ENCODE measurements at places on chromosomes 3 and 15.

DNA sequence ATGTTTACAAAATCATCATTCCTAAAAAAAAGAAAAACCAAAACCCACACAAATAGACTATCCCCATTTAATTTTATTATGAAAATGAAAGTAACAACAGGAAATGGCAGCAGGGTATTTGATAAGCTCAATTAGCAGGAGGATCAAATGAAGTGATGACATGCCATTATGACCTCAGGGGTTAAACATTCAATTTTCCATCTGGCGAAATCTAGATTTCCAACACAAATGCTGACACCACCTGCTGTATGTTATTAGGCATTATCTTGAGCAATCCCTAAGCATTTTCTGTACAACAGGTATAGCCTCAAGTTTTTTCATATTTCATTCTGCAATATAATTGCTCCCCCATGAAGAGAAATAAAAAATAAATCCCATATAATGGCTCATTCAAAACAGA is 57.1 kb downstream of the SHQ1 start:
- no peak for DNase-seq

DNA sequence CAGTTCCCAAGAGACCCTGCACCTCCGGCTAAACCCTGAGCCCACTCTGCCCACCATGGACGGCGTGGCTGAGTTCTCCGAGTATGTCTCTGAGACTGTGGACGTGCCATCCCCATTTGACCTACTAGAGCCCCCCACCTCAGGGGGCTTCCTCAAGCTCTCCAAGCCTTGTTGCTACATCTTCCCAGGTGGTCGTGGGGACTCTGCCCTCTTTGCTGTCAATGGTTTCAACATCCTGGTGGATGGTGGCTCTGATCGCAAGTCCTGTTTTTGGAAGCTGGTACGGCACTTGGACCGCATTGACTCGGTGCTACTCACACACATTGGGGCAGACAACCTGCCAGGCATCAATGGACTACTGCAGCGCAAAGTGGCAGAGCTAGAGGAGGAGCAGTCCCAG is 4.0 kb downstream of the MAP1A start:
- no peak for DNase-seq

DNA sequence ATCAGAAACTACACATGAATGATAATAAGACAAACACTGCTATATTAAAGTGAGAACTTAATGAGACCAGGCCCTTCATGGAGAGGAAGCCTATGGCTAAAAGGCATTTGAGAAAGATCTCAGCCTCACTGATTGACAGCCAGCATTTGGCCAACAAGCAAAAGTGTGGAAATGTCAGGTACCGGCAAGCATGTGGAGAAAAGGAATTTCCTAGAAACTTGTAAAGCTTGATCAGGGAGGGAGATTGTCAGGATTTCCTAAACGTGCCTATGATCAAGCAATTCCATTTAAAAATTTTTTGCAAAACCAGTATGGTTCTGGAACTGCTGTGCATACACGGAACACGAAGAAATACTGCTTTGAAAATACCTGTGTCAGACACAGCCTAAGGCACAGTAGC is 220.3 kb upstream of the ATP10A start:
- no peak for DNase-seq

DNA sequence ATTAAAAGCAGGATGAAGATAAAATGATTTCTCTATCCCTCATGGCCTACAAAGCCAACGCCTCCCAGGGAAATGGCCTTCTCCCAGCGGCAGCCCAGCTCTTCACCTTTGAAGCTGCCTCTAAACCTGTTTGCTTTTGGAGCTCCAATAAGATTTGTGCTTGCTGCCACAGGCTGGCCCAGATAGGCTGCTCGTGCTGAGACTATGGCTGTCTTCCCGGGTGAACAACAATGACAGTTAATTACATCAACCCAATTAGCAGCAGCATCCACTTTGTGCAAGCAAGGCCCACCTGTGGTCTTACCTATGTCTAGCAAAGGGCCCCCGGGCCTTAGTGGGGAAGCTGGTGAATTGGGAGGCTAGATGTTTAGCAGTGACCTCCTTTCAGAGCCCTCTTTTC is 179.6 kb downstream of the P3H2 start:
- DNase-seq: no peak

GRCh38 chr15:53563627-53564026 is 195.8 kb downstream of the WDR72 start:
- DNase-seq: no peak

GRCh38 chr3:46871222-46871621 is 6.3 kb upstream of the PTH1R start:
- no peak for DNase-seq

DNA sequence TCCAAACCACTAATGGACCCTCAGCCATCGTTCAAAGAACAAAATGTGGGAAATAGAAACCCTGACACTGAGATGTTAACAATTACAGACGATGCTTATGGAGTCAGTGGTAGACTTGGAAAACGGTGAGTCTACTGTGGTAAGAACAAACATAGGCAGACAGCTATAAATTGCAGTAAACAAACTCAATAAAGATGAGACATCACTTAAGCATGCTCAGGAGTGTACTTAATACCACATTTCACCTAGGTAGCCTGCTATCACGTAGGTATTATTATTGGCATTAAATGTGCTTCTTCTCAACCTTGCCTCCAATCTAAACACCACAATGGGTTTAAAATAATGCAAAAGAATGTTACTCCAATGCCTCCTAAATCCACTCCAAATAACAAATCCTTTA is 2.5 kb downstream of the OSBPL10 start:
- no peak for DNase-seq

DNA sequence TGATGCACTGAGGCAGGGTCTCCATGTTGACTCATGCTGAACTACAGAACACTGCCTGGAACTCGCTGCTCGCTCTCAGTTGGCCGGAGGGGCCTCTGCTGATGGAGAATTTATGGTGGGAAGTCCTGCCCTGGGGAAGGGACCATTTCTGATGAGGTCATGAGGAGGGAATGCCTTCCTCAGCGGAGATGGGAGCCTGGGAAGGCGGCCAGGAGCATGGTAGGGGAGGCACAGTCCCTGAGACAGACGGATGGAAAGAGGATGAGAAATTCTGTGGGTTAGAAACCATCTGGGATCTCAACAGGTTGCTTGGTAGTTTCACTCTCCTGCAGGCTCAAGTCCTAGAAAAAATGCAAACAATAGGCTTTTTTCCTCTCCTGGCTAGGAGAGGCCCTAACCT is 56.8 kb upstream of the TPM1 start:
- DNase-seq: no peak

DNA sequence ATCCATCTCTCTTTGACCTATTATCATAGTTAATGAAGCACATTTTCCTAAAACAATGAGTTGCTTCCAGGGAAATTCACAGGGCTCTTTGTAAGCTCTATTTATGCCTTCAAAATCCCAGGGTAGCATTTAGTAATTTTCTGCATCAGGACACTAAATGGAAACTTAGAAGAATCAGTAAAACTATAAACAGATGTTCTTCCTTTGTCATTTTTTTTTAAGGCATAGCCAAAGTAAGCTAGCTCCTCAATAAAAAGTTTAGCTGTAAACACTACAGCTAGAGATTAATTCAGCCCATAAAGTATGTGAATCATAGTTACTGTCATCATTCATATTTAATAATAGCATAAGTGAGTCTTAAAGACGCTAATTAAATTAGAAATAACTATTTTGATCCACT is 79.3 kb downstream of the RPL22L1 start:
- no peak for DNase-seq

DNA sequence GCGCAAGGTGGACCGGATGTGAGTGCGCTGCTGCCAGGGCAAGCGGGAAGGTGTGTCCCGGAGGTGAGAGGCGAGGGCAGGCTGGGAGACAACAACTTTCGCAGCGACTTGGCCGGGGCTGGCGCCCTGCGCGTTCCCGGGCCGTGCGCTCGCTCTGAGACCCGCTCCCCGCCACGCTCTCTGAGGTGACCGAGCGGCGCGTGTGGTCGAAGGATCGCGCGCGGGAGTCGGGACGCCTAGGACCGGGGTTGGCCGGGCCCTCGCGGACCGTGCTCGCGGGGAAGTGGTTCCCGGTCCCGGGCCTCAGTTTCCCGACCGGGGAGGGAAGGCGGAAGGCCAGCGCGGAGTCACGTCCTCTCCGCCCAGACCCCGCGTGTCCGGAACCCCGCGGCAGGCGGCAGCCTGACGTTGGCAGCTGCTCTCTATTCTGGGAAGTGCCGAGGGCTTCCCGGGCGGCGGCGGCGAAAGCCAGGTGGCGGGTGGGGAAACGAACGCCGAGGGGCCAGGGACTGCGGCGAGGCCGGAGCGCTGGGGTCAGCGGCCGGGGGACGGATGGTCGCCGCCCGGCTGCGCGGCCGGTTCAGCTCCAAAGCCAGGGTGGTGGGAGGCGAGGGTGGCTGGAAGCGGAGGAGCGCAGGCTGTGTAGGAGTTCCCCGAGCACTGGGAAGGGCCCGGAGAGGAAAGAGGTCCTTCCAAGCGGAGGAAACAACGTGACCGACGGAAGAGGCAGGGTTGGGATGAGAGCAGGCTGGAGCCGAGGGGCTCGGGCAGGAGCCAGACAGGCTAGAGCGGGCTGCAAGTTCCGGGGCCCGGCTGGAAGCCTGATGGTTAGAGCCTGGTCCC is 1.0 kb upstream of the IGF2BP2 start:
- no peak for DNase-seq

DNA sequence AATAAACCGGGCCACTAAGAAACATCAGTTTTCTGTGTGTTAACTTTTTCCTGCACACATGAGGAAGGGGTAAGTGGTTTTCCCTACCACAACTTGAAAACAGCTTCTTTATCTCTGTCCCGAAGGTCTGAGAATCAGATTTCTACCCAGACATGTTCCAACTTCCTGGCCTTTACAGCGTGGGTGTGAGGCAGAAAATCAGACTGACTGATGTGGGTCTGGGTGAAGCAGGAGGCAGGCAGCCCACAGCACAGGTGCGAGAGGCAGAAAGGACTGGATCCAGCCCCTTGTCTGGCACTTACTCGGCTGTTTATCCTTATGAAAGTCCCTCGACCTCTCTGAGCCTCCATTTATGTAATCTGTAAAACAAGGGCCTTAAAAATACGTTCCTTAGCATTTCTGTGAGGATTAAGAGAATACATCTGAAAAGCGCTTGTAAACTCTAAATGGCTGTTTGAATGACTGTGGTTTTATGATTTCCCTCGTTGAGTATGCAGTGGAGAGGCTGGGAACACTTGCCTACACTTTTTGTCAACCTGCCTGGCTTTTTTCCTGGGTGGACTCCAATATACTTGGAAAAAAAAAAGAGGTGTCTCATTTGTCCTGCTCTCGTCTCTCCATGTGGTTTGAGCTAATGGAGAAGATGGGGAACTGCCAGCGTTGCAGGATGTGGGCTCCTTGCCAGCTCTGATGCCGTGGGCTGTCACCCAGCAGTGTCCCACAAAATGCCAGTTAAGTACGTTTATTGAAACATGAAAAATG is 3.1 kb downstream of the AGBL1 start:
- no peak for DNase-seq

DNA sequence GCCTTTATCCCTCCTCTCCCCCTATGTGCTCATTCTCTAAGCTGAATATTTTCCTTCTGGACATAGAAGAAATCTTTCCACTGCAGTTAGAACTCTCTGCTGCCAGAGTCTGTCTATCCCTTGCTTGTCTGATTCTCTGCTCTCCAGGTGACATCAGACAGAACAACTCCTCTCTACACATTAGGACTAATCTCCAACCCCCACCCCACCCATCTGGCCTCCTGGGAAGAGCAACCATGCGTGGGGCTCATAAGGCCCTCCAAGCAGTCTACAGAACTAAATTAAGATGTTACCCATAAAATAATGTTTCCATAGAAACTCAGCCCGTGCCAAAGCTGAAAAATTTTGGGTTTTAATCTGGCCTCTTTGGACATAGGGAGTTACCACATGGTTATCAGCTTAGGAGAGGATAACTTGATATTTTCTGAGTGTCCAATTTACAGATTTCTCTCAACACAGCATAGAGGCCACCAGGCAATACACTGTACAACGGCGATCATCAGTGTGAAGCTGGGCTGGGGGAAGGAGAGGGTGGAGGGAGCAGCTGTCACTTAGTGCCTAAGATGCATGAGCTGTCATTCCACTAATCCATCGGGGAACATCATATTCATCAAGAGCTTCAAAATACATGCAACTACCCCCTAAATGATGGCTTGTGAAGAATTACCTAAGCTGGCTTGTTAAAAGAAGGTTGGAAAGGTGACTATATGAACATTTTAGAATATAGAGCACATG is 199.4 kb downstream of the CLSTN2 start:
- no peak for DNase-seq

DNA sequence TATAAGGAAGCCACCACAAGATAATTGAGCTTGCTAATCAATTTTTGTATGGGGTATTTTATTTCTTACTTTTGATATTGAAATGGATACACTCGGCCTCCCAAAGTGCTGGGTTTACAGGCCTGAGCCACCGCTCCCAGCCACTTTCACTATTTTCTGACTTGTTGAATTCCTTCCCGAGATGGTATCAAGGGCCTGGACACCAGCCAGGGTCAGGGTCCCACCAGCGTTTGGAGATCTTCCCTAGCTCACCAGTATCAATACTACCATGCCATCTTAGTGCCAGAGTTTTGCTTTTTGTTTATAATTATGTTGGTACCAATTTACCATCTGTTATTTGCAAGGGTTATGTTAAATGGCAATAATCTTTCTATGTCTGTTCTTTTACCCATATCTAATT is 5.5 kb upstream of the SELENOT start:
- no peak for DNase-seq

DNA sequence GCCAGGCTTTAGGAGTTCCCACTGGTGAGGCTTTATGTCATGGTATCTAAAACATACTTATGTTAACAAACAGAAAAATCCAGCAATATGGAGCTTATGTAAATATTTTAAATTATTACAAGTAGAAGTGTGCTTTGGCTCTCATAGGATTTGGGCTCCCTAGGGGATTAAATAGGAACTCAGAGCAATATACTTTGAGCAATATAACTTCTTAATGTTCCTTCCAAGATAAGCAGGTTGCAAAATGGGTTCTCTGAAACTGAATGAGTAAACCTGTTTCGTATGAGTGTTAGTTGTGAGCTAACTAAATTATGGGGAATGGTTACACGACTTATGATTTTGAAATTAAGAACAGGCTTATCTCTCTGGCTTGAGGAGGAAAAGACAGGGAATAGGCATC is 366.1 kb upstream of the ZNF385D start:
- no peak for DNase-seq

GRCh38 chr3:136050250-136050649 is 84.7 kb downstream of the PPP2R3A start:
- DNase-seq: no peak

GRCh38 chr15:77497110-77497737 is 76.5 kb downstream of the HMG20A start:
- DNase-seq: no peak

DNA sequence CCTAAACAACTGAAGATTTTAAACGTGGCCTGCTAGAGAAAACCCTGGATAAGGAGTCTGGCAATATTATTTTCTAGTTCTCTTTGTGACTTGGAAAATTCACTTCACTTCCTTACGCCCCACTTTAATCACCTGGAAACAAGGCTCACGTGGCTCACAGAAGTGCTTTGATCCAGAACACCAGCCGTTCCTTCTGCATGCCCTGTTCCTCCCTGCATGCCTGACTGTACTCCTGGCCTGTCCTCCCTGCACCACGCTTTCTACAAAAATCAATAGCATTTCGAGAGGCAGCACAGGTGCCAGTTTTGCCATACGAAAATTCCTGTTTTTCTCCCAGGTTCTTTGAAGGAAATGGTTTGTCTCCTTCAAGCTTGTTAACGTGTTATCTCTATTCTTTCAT is 474.2 kb upstream of the RGMA start:
- no peak for DNase-seq

GRCh38 chr15:67146234-67146633 is 80.8 kb downstream of the SMAD3 start:
- DNase-seq: no peak
